ENCODE measurements at places on chromosomes 7 and 10.

- DNase-seq: no peak
These were observed 54.1 kb upstream of the PDCD4 start for GRCh38 chr10:110817614-110818013.

GRCh38 chr10:86336341-86336740 lies 30.3 kb downstream of the GRID1 start:
- DNase-seq: no peak

- no peak for DNase-seq
These were observed 40.3 kb downstream of the DAGLB start for GRCh38 chr7:6407434-6407833.

DNA sequence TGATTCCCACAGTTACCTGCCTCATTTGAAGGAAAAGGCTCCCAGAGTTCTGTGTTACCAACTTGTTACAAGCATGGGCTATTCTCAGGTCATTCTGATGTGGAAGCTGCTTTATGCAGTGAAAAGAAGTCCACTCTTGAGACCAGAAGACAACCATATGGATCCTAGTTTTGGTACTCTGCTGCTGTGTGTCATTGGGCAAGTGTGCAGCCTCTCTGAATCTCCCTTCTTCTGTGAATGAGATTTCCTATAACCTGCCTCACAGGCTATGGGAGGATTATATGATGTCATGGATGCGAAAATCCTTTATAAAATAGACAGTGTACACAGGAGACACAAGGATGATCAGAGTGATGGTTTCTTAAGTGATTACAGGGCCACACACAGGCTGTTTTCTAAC lies 166.1 kb downstream of the ARID5B start:
- no peak for DNase-seq

- DNase-seq: no peak
These were observed 30.9 kb downstream of the GIMAP8 start for GRCh38 chr7:150481186-150481920.

- DNase-seq: no peak
These were observed 174.2 kb upstream of the NPS start for GRCh38 chr10:127374901-127375300.

DNA sequence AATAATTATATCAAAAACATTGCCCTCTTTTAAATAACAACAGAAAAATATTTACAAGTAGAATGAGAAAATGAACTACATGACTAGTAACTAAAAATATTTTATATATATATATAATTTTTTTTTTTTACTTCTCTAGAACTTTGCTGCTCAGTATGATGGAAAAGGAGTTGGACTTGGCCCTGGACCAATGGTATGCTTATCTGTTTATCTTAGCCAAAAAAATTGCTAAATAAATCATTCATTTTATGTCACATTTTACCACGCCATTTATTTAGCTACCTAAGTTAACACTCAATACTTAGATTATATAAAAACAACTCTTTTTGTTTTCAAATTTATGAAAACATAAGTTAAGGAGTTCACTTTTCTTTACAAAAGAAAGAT lies 6.7 kb downstream of the COL1A2 start:
- peak; percentile 72 for DNase-seq

DNA sequence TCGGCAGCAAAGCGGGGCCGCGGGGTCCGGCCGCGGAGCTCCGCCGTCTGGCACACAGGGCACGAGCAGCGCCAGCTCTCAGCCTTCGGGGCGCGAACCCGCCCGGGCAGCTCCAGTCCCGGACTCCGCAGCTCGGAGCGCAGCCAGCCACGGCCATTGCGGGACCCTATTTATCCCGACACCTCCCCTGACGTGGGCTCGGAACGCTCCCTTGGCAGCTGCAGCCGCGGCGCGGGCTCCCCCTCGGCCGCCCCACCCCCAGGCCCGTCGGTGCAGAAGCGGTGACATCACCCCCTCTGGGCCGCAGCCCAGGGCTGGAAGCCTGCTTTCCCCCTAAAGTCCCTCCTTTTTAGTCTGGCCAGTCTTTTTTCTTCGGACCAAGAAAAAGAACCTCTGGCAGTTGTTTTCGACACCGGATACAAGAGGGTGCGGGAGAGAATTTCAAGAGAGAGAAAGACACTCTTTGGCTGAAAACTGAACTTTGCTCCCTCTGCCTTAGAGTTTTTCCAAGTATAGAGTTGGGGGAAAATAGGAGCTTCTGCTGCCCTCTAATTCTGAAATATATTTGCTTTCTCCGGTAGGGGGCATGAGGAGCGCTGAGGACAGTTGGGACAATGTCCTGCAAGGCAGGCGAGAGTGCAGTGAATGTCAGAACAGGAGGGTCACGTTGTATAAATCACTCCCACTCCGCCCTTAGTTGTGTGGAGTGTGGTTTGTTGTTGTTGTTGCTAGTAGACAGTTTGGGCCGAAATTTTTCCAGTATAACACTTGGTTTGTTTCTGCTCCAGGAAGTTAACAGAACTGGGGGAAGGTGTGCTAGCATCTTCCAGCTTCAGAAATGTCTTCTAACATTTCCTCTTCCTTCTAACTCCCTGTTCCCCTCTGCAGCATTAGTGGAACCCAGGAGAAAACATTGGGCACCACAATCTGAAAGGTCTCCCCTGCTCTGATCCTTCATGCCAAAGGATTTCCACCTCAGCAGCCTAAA lies at the start of gene SFRP4:
Gene SFRP4 (minus strand): TSS at position 145 of the 988 bp plus-strand sequence. CDS start 280 bp downstream, outside the sequence.
- peak; percentile 90 for DNase-seq

DNA sequence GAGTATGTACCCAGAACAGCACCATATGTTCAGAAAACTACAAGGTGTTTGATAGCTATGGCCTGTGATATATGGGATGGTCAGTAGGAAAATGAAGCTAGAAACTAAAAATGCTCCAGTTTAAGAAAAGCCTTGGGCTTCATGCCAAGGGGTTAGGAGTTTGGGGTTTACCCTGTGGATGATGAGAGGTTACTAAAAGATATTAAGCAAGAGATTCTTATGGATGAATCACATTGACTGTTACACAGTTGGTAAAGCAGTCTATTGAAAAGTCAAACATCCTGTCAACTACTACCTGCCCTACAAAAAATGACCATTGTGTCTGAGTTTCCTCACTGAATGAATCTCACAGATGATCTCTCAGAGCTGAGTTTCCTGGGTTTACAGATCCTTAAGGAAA lies 166.2 kb upstream of the INHBA start:
- peak; percentile 73 for DNase-seq

GRCh38 chr7:94333810-94334209 lies 60.9 kb upstream of the COL1A2 start:
- no peak for DNase-seq

GRCh38 chr7:199483-200249 lies 7.3 kb downstream of the FAM20C start:
- no peak for DNase-seq

DNA sequence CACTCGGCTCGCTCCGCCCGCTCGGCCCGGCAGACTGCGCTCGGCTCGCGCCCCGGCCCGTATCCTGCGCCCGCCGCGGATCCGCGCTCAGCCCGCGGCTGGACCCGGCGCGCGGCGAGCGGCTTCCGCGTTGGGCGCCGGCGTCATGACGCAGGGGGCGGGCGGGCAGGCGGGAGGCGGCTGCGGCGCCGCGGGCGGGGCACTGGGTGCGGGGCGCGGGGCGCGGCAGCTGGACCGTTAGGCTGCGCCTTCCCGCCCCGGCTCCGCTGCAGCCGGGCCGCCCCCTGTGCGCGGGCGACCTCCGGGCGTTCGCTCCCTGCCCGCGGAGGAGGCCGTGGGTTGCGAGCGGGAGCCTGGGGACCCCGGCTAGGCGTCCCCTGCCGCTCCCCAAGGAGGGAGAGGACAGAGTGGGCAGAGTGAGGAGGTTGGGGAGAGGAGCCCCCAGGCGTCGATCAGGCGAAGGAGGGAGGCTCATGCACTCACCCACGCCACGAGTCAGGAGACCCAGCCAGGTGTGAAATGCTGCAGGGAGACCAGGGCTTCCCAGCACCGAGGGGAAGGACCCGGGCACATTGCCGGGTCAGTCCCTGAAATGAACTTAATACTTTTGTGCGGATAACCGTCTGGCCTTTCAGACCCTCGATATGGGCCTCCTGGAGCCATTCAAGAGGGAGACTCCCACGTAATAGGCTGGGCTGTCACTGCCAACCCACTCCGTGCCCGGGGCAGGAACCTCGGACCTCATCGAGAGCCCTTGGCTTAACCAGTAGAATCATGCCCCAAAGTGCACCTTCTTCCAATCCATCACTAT lies at the start of gene PIP4K2A:
Gene PIP4K2A (minus strand): TSS at position 100 of the 811 bp plus-strand sequence. CDS start 252 bp downstream, outside the sequence.
- peak; percentile 62 for DNase-seq

DNA sequence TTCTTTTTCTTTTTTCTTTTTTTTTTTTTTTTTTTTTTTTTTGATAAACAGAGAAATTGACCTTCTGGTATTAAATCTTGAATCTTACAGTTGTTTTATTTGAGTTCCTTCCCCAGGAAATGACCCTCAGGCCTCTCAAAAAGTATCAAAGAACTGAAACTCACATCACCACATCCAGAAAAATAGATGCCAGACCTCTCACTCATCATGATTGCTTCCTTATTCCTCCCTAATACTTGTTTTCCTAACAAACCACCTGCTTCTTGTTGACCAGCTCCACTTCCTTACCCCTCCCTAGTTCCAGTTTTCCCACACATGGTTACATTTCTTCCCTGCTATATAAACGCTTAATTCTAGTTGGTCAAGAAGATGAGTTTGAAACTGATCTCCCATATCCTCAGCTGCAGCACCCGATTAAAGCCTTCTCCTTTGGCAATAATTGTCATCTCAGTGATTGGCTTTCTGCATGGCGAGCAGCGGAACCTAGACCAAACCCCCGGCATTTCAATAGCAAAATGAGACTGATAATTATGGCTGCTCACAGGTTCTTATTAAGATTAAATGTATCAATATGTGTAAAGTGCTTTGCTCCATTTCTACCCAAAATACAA lies 681.1 kb upstream of the AUTS2 start:
- DNase-seq: no peak

DNA sequence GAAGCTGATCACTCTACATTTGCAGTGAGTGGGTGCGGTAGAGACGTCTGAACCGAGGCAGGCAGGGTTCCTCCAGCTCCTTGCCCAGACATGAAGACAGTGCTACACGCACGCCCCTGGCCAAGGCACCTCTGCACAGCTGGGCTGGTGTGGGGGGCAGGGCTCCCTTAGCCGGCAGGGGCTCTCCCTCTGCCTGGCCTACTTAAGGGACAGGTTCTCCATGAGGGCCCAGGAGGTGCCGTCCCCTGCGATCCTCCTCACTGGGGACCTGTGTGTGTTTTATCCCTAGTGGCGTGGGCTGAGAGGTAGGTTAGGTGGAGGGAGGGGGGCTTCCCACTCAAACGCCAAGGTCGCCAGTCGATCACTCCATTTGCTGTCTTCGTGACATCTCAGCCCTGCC lies 35.3 kb downstream of the IL15RA start:
- no peak for DNase-seq

GRCh38 chr10:79165070-79165778 lies 96.5 kb downstream of the ZMIZ1 start:
- peak; percentile 37 for DNase-seq

GRCh38 chr7:28005075-28005846 lies 175.3 kb downstream of the JAZF1 start:
- DNase-seq: peak; percentile 40

- DNase-seq: no peak
These were observed 526.7 kb upstream of the NRP1 start for GRCh38 chr10:33861016-33861704.

GRCh38 chr10:12055732-12056131 lies 13.0 kb upstream of the DHTKD1 start:
- no peak for DNase-seq

DNA sequence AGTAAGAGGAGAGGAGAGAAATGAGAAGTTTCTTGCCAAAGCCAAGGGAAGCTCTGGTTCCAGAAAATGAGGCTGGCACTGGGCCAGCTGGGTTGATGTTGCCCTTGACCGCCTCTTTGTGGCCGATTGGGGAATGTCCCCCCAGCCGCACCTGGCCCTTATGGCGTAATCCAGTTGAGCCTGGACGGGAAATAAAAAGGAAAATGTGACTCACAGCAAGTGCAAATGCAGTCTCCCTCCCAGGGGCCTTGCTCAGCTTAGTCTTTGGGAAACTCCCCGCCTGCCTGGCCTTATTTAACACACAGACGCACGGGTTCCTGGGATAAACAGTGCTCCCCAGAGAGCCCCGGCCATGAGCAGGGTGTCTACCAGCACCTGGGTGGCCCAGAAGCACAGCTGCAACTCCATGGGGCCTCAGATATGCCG lies 174.8 kb downstream of the KIAA1217 start:
- peak; percentile 98 for DNase-seq

- DNase-seq: peak; percentile 71
These were observed 22.8 kb downstream of the CYP17A1 start for GRCh38 chr10:102814453-102814871.

DNA sequence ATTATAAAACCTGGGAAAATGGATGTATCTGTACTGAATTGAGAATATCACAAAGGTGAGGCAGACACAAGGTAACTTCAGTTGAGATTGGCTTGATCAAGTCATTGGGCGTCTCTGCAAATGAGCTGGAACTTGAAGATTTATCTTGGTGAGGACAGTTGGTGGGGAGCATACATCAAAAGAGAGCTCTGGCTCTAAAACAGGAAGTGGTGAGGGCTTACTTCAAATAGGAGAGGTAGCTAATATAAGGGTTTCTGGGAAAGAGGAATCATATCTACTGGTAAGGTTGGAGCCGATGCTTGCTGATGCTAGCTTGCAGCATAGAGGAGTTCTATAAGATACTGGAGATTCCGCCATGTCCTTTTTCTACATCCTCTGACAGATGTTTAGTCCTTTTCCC lies 39.9 kb upstream of the FGL2 start:
- no peak for DNase-seq

DNA sequence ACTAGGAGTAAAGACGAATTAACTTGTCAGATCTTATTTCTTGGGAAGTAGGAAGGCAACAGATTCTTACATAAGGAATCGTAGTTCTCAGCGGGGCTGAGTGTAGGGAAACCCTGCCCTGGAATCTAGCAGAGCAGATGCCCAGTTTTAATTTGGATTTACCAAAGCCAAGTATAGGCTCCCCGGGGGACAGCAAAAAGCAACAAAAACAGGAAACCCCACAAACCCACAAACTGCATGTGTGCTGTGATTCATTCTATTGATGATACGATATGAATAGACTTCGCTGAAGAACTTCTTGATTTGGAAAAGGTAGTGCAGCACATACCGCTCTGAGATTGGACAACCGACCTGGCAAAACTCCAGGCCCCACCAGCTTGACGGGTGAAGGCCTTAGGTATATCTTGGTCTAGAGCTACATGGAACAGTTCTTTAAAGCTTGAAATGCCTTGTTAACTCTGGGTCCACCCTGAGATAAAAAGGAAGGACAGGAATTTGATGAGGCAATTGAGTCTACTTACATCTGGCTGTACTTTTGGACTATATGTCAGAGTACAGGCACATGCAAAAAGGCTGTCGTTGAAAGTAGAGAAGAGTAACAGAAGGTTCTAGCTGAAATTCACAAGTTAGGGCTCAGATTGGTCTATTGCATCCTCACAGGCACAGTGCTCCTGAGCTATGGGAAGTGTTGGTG lies 49.1 kb downstream of the STRA8 start:
- peak; percentile 60 for DNase-seq

DNA sequence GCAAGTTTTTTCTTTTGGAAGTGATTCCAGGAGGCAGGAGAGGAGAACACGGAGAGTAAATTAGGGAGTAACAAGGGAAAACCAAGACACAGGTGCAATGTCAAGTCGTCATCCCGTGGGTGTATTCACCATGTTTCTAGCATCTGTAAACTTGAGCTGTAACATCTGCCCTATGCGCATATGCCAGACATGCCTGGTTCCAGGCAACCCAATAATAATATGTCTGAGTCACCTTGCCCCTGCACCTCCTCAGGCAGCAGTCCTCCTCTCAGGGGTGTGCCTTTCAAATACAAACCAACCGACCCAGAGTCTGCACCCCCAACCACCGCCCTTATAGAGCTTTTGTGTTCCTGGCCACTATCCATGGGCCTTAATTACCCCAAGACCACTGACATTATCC lies 107.0 kb upstream of the PDE1C start:
- no peak for DNase-seq

- DNase-seq: no peak
These were observed 12.8 kb downstream of the SUGCT start for GRCh38 chr7:40147371-40148246.

- no peak for DNase-seq
These were observed 161.2 kb downstream of the NRF1 start for GRCh38 chr7:129772646-129773280.
